ENCODE measurements at places on chromosomes 6 and 20.

DNA sequence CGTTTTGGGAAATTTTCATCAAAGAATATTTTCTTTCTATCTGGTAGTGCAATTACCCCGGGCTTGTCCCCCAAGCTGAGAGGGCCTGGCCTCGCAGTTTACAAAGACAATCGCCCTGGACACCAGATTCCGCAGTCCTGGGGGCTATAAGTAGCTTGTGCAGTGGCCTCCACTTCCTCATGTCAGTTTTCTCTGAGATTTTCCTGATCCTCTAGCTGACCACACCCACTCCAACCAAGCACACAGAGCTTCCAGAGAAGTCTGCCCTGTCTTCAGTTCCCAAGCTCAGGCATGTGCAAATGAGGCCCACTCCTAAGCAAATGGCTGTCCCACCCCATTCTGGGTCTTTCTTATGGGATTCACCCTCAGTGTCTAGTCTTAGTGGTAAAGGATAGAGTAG, 245.3 kb downstream of the MAFB start:
- DNase-seq: no peak

DNA sequence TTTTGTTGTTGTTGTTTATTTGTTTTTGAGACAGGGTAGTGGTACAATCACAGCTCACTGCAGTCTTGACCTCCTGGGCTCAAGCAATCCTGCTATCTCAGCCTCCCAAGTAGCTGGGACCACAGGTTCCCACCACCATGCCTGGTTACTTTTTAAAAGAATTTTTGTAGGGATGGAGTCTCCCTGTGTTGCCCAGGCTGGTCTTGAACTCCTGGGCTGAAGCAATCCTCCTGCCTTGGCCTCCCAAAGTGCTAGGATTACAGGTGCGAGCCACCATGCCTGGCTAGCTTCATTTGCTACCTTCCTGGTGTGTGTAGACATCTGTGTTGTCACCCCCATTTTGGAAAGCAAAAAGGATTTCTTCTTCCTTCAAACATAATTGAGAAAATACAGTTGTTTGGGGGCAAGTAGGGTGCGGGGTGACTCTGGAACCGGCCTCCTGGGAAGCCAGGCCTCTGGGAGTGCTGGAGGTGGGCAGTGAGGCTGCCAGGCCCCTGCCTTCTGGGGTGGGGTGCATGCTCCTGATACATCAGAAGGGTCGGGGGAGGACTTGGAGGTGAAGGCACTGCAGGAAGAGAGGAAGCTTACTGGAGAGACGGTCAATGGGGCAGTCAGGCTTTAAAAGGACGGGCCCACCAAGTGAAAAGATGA, 28.4 kb downstream of the SYNJ2 start:
- DNase-seq: no peak

DNA sequence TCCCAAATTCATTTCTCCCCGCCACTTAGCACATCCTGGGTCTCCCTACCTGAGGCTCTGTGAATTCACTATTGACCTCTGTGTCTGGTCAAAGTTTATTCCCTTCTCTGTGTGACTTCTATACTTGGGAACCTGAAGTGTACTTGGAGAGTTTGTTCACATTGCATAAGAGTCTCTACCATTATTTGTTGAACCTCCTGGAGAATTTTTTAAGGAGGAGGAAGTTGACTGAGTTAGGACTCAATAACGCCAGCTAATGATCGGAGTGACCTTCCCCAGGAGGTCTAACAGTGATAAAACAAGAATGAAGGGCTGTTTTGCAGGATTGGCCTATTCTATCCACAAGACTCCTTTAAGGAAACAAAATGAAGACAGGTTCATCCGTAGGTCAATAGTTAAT, 23.6 kb downstream of the STMND1 start:
- DNase-seq: no peak

DNA sequence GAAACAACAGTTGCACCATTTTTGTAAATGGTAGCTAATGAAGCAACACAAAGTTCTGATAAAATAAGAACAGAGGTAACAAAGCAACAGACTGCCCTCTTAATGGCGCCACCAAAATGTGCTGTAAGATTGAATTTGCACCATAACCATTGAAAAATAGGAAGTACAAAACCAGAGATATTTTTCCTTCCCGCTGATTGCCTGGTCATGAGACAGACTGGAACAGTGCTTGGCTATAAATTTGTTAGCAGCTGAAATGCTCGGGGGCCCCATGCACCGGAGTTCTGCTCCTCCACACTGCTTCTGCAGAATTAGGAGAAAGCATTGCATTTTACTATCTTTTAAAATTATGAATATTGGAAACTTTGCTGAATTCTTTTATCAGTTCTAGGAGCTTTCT, 164.4 kb upstream of the QKI start:
- DNase-seq: no peak

DNA sequence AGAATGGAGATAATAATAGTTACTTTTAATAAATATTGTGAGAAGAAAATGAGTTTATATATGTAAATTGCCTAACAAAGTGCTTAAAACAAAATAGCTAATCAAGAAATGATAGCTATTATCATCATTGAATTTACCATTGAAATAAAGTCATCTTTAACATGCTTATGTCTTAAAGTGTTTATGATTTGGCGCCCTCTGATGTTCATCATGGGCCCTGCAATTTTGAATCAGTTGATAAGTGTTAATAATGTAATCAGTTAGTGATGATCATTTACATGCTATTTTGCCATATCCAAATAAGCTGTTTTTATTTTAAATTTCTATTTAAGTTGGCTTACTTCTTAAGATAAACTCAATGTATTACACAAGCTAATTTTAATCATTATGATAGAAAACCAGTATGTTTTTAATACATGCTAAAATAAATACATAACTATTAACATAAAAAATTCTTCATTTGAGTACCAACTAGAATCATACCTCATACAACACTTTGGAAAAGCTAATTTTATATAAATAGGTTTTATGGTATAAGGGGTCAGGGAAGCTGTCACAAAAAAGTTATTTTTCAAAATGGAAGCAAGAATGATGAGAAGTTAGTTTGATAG, 39.2 kb upstream of the TPD52L1 start:
- peak; percentile 64 for DNase-seq

DNA sequence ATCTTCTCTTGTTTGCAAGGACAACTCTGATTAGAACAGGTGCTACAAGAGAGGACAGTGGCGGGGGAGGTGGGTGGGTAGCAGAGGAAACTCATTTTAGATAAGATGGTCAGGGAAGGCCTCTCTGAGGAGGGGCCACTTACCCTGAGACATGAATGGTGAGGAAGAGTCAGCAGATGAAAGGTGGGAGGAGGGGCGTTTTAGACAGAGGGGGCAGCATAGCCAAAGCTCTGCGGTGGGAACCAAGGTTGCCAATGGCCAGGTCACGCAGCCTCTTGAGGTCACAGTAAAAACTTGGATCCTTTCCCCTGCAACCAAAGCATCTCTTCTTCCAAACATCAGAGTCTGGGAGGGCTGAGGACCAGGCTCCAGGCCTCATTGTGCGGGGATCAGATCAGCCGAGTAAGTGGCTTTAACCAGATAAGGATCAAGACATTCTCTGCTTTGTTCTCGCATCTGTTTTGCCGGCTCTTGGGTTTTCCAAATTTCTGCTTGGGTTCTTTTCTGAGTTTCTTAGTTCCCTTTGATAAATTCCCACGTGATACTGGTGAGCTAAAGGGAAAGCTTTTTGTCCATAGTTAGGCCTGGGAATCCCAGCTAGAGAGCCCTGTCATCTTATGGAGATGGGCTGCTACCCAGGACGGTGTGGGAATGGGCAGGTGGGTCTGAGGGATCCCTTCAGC, 5.5 kb upstream of the CD40 start:
- DNase-seq: no peak

All from EL (cell line).